ENCODE measurements at places on chromosomes 12 and 14.

GRCh38 chr12:123519141-123520001 is 14.1 kb downstream of the RILPL1 start:
- DNase-seq = no peak

DNA sequence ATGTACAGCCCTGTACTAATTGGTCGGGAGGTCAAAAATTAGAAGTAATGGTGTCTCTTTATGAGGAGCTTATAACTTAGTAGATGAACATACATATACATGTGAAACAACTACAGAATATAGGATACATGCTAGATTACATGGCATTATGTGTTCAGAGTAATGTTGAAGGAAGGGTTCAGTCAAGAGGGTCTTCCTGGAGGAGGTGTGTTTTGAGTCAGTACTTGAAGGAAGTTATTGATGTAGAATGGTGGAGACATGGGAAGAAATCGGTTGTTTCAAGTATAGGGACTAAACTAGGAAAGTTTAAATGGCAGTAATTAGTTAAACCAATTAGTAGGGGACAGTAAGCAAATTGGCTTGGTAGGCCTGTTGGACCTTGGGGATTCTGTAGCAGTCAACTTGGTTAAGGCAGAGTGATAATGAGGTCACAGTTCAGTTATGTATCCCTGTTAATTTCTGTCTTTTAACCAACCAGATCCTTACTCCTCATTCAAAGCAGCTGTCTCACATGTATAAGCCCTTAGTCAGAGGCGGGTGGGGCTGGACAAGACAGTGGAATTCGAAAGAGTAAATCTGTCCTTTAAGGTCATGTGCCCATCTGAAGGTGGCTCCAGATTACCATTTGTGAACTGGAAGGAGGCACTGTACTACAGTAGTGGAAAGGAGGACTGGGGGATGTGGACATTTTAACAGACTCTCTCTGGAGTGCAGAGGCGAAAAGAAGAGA is 3.5 kb upstream of the ANKRD52 start:
- DNase-seq = no peak

- no peak for DNase-seq
Observed at GRCh38 chr14:71240866-71241520, 333.7 kb downstream of the PCNX1 start.

- no peak for DNase-seq
Observed at GRCh38 chr14:102728501-102728900, 48.7 kb upstream of the TRAF3 start.

GRCh38 chr12:124075841-124076240 is 102.8 kb downstream of the ZNF664 start:
- no peak for DNase-seq

- DNase-seq = no peak
Observed at GRCh38 chr14:82587226-82587625, 1053.6 kb upstream of the SEL1L start.

GRCh38 chr12:110104188-110105094 is 19.7 kb upstream of the IFT81 start:
- DNase-seq = no peak

DNA sequence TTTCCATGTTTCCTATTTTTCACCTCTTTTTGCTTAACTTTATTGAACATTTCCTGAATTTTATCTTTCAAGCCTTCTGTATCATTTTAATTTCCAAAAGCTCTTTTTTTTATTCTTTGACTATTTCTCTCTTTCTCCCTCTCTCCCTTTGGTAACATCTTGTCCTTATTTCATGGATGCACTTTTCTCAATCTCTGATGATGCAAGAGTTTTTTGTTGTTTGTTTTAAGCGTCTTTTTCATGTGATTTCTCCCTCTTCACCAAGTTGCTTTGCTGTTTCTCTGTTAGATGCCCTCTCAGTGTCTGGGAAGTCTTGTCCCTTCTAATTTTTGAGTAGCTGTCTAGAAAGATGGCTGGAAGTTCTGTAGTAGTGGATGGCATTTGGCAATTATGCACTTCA is 62.6 kb downstream of the ANO6 start:
- no peak for DNase-seq

DNA sequence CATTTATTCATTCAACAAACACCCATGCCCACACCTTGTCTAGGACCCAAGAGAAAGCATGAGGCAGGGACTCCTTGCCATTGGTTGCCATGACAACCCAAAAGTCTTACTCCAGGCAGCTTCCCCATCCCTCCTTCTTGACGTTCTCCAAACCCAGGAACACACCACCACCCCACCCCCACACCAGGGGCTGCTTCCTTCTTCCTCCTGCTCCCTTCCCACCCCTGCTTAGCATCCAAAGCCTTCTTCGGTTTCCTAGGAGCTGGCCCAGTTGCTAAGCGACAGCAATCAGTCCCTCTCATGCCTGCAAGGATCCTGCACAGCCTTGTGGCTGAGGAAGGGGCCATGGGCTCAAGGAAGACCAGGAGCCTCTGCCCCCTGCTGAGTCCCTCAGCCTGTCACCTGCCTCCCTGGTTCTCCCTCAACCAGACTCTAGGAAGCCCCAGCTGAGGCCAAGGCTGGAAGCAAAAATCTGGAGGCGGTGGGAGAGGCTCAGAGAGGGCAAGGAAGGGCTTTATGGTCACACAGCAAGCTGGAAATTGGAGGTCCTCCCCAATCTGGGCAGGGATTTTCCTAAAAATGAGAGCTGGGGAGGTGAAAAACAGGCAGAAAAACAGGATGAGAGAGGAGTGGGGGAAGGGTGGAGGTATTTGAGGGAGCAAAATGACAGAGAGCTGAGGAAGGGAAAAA is 15.4 kb downstream of the RASAL1 start:
- DNase-seq = no peak

DNA sequence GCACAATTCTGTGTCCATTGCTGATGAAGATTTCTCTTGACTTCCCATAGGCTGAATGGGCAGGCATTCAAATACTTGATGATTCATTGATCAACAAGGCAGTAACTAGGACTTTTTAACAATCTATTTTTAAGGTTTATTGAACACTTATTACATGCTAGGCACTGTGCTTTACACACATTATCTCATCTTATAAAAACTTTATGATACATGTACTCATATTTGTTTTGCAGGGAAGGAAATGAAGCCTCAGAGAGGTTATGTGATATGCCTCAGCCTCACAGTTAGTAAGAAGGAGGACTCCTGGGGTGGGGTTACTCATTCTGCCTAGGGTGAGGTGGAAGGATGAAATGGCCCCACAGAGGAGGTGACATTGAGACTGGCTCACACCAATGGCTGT is 12.9 kb upstream of the EMP1 start:
- no peak for DNase-seq

DNA sequence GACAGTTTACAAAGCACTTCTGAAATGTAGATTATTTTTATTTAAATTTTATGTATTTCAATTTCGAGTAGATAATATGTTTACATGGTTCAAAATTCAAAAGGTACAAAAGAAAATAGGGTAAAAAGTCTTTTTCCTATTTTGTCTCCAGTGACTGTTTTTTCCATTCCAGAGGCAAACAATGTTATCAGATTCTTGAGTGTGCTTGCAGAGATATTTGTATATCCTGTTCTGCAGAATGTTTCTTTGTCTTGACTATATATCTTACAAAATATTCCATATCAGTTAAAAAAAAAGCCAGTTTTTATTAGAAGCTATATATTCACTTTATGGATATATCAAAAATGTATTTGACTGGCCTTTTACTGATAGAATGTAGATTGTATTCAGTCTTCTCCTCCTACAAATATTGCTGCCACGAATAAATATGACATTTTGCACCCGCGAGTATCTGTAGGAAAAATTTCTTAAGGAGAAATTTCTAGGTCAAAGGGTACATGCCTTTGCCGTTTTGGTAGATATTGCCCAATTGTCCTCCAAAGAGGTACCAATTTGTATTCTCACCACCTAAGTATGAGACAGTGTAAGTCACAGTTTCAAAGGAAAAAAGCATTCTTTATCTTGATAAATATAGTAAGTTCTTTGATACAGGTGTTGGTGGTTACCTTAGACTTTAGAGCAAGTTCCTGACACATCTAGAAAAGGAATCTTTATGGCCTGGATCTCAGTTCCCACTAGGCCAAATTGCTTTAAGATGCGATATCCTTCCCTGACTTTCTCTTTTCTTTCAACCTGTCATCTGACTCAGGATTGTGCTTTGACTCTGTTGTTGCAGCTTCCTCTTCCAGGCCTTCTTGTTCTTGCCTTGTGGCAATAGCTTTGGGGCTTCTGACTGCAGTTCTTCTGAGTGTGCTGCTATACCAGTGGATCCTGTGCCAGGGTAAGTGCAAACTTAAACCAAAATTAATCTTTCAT is 2.3 kb downstream of the KLRG1 start:
- no peak for DNase-seq

- DNase-seq = no peak
Observed at GRCh38 chr12:2302711-2303580, 250.2 kb downstream of the CACNA1C start.

- no peak for DNase-seq
Observed at GRCh38 chr12:105616971-105617540, 286.6 kb downstream of the C12orf75 start.

DNA sequence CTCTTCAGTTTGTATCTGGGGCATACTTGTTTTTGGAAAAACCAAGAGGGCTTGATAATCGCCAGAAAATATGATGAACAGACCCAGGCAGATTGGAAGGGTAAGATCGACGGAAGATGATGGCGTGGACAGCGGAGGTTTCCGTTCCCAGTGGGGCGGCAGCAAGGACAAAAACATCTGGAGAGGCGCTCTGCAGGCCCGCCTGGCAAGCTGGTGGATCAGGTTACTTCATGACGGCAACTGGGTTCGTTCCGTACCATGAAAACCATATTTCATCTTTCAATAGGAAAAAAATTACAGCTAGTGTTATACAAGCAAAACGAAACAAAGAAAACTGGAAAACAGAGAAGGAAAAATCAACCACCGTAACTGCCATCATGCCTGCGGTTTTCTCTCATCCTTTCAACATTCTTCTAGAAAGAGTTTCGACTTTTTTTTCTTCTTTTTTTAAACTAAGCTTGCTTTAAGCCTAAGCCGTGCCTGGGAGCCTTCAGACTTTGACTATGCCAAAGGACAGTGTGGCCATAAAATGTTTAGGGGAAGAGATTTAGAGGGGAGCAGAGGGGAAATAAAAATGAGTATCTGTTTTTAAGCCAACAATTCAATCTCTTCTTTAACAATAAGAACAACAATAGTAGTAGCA is 210.5 kb downstream of the FOXN3 start:
- DNase-seq = no peak

GRCh38 chr14:31027847-31028246 is 1.7 kb upstream of the STRN3 start:
- no peak for DNase-seq

DNA sequence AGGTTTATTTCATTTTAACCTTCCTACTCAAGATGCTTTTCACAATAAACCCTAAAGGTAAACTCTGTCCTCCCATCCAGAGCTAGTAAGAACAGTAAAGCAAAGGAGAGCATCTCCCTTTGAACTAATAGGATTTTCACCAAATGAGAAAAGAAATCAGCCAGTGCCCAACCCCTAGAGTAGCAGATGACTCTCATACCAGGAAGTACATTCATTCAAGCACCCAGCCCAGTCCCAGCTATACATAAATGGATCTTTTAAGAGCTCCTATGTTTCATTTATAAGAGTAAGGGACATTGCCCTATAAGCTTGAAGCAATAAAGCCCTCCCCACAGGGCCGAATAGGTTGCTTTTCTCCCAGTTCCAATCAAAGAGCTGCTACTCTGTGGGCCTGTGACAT is 7.6 kb downstream of the BAZ2A start:
- no peak for DNase-seq

- DNase-seq = no peak
Observed at GRCh38 chr14:44979740-44980356, 17.9 kb downstream of the TOGARAM1 start.

- DNase-seq = no peak
Observed at GRCh38 chr14:60317609-60318008, 68.6 kb downstream of the PPM1A start.

DNA sequence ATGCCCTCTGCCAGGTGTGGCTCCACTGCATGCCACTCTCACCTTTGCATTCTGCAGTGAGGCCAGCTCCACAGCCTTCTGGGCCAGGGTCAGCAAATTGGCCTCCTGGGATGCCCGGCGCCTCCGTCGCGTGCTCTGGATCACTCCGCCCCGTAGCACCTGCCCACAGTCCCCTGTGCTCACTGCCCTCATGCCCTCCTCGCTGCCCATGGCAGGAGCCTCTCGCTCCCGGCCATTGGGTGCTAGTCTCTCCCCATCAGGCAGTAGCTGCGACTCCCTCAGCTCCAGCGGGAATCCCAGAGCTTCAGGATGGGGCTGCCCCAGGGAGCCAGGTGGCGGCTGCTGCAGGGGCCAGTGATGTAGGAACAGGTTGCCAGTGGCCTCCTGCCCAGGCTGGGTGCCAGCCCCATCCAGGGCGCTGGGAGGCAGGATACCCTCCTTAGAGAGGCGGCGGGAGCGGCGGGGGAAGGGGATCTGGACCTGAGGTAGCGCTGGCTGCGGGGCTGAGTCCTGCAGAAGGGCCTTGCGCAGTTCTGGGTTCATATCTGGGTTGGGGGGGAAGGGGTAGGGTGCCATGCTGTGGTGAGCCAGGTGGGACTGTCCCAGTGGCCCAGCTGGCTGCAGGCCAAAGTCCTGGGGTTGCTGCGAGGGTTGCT is 24.5 kb upstream of the PNMA1 start:
- DNase-seq = no peak

DNA sequence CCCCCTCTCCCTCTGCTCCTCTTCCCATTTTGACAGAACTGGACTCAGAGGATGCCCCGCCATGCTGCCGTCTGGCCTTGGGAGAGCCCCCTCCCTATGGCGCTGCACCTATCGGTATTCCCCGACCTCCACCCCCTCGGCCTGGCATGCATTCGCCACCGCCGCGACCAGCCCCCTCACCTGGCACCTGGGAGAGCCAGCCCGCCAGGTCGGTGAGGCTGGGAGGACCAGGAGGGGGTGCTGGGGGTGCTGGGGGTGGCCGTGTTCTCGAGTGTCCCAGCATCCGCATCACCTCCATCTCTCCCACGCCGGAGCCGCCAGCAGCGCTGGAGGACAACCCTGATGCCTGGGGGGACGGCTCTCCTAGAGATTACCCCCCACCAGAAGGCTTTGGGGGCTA is 1.5 kb downstream of the NFATC4 start:
- no peak for DNase-seq

DNA sequence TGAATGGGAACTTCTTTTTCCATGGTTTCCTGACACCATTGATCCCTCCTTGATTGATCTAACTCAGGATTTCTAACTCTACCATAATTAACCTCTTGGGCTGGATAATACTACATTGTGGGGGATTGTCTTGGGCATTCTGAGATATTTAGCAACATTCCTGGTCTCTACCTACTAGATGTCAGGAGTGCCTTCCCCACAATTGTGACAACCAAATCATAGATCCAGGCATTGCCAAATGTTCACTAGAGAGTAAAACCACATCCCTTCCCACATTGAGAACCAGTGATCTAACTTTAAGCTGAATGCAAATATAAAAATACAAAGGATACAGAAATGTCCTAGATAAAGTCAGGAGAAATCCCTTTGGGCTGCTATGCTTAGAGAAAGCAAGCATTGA is 36.9 kb upstream of the CCDC198 start:
- DNase-seq = no peak

GRCh38 chr14:89922031-89922907 is 32.3 kb downstream of the EFCAB11 start:
- no peak for DNase-seq

DNA sequence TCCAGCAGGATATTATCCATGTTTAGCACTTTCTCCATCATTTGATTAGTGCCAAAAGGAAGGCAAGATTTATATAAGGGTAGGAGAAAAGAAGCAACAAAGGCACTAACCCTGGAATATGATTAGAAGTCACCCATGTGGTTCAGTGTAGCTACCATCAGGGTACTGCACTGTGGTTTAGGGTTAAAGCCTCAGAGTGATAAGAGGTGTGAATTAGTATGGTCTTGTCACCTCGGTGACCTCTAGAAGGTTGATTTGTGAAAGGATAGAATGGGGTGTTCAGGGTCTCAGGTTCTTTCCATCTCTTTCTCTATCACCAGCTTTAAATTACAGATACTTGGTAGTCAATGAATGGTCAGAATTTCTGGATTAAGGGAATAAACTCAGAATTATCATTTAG is 103.0 kb upstream of the TMTC2 start:
- no peak for DNase-seq

All from cortex of kidney (tissue), 1 donor.